ENCODE measurements at places on chromosomes 7 and 10. TPM values are rescaled to one million over a fixed set of nuclear protein-coding genes. Genes with fewer than 3 reads are reported as not detected.

CALHM3 gene
- total RNA-seq = 0.60 TPM

PIP gene
- 0.18 TPM for total RNA-seq

GRID2IP gene
- total RNA-seq = not detected

LGI1 gene
- not detected for total RNA-seq

TACC2 gene
- 83.1 TPM for total RNA-seq

HKDC1 gene
- 15.2 TPM for total RNA-seq

CDH23 gene
- total RNA-seq = 2.0 TPM

PLXDC2 gene
- 0.02 TPM for total RNA-seq

GPNMB gene
- total RNA-seq = 2.7 TPM

KCP gene
- total RNA-seq = 0.25 TPM

NPTX2 gene
- 0.06 TPM for total RNA-seq

SEM1 gene
- total RNA-seq = 346 TPM

SPAM1 gene
- total RNA-seq = not detected

POR gene
- total RNA-seq = 172 TPM

ITPRID1 gene
- total RNA-seq = not detected

Data from A549 treated with CORT108297 at 1 μM for 4 hours (cell line).